ENCODE measurements at places on chromosomes 5 and 9.
A peak's percentile ranks its signal among the peaks of the same experiment; 100 is the strongest.

GRCh38 chr5:59786334-59786805 is 107.2 kb downstream of the PDE4D start:
- DNase-seq: no peak

GRCh38 chr5:170483701-170484458 is 19.9 kb upstream of the KCNIP1 start:
- no peak for DNase-seq

DNA sequence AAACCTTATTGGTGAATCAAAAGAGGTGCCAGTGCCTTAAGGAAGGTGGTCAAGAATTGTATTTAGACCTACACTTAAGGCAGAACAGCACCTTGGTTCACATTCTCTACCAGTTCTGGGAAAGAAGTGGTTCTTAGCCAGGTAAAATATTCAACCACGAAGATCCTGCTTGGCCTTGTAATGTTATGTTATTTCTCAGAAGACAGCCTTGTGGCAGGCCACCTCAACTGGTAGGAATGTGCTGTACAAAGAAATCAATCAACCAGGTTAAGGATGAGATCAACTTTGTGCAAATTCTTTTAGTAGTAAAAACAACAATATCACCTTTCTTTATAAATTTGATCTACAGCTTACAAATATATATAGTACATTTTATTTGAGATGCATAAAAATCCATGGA is 246.8 kb downstream of the ARRDC3 start:
- no peak for DNase-seq

DNA sequence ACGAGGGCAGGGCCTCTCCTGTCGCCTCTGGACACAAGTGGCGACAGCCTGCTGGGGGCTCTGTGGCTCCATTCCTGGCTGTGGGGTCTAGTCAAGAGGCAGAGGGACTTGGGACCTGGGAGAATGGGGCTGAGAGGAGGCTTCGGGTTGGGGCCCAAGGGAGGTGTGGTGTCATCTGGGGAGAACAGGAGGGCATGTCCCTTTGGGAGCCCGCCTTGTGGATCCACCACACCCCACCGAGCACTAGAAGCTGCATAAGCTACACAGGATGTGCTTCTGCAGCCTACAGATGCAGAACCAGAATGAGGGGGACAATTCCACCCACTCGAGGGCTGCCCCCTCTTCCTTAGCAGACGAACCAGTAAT is 3.9 kb upstream of the MAN1B1 start:
- DNase-seq: no peak

DNA sequence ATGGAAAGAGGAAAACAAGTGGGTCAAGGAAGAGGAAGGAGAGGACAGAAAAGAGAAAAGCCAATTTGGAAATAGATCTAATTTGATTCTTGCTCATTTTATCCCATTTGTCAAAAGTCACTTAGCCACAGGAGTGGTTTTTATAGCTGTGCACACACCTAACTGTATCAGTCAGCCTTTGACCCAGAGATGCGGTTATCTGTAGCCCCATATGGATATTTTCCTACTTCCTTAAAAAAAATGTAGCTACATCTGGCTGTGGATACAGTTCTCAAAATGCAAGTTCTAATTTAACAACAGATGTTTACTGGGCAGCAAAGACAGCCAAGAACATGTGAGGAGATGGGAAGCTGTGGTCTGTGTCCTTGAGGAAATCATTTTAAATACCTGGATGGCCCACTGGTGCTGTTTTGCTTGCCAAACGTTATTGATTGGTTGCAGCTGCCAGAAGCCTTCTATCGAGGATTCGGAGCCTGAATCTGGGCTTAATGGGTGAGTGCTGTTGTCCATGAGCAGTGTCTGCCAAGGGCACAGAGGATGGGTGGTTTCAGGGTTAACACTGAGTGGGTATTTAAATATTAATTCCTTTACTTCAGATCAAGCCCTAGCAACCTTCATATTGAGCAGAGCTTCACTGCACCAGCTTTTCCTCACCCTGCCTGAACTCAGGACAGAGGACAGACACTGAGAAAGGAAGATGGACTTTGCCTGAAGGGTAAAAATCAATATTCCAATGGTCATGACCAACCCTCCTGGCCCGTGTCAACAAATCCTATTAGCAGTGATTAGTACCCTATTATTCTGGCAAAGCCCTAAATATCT is 92.2 kb downstream of the APBA1 start:
- DNase-seq: no peak

DNA sequence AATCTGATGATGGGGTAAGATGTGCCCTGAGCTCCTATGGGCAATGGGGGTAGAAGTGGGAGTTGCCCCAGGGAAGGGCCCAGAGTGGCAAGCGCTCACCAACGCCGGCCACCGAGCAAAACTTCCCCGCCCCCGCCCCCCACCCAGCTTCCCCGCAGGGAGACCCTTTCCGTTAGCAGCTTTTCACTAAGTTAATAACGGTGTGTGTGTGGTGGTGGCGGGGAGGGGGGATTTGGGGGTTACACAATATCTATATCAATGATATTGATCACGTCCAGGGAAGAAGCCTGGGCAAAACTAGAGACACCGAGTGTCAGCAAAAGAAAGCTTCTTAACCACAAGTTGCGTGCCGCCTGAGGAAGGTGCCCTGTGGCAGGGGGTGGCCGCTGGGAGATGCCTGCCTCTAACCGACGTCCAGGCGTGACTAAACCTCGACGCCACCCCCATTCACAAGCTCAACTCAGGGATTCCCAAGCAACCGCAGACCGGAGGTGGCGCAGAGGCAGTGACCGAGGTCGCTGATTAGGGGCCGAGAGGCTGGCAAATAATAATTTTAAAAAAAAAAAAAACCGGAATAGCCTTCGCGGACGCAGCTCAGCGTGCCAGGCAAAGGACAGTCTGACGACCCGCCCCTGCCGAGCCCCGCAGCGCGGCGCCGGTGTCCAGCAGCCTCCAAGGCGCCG is 222.6 kb downstream of the MEF2C start:
- no peak for DNase-seq

DNA sequence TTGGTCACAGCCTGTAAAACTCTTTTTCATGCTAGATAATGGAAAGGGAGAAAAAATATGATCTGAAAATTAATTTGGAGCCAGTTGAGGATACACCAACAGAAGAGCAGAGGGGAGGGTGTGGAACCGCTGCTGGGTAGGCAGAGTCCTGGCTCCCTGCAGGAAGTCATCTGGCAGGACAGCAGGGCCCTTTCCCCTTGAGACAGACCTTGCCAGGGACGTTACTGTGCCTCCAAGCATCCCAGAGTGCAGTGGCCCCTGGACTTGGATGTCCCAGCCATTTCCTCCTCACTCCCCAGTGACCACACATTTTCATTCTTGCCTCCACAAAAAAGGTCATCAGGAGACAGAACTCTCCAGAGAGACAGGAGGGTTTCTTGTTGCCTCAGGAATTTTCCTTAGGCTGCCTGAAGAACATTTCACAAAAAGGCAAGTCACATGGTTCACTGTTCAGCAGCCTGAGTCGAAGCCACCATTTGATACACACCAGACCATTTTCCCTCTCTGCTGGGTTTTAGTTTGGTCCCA is 5.9 kb downstream of the TRPM3 start:
- no peak for DNase-seq

DNA sequence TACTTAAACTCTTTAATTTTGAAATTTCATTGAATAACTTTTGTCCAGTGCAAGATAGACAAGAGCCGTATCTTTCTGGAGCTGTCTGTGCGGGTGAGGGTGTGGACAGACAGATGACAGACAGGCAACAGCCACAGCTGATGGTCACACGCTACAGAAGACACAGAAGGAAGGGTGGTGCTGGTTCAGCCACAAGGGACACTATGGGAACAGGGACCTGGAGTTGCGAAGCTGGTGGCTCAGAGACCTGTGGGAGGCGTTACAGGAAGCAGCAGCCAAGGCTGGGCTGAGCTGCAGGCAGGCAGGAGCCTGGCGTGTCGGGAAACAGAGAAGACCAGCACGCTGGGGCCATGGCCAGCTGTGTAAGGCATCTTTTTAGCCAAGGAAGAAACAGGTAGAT is 104.4 kb downstream of the WNK2 start:
- DNase-seq: no peak

DNA sequence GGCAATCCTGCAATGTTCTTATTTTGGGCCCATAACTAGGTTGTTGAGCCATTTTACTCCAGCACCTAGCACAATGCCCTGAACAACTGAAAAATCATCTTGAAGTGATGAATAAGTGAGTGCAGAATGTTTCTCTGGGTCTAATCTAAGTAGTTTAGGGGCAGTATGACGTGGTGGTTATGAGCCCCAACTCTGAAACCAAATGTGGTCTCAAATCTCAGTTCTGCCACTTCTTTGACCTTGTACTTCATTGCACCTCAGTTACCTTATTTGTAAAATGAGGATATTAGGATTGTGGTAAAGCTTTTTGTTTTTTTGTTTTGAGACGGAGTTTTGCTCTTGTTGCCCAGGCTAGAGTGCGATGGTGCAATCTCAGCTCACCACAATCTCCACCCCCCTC is 80.9 kb upstream of the SNX2 start:
- no peak for DNase-seq

- DNase-seq: no peak
These were observed 38.4 kb upstream of the CLPTM1L start for GRCh38 chr5:1383344-1383743.

DNA sequence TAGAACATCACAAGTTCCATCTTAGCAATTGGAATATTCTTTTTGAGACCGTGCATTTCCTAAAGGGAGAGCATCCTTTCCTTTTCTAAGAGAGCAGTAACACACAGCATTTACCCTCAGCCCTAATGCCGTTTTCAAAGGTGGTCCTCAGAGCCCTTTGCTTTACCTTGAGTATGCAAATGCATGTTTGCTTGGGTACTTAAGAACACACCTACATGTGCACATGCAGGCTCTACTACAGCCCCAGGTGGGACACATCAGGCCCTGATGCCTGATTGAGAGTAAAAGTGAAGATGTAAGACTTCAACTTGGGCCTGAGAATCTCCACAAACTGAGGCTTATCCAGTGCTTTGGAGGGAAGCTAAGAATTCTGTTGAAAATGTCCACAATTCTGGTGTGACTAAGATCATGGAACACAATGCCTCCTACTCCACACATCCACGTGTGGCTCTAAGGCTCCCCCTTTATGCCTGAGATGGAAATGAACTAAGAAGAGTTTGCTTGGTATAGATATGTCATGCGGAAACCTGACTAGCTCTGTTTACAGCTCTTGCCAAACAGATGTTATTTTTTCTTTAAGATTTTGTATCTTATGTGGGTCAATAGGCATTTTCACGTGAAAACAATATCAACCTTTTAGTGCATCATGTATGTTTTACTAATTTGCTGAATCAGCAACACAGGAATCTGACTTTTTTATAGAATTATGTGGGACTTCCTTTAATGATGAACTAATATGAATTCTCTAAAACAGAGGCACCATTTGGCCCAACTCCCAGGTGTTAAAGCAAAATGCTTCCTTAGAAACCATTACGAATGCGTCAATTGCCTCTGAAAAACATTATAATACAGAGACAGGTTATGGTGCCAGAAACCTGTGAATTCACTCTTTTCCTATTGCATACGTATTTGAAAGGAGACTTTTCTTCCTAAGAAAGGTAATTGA is 48.9 kb upstream of the SLC2A8 start:
- no peak for DNase-seq

DNA sequence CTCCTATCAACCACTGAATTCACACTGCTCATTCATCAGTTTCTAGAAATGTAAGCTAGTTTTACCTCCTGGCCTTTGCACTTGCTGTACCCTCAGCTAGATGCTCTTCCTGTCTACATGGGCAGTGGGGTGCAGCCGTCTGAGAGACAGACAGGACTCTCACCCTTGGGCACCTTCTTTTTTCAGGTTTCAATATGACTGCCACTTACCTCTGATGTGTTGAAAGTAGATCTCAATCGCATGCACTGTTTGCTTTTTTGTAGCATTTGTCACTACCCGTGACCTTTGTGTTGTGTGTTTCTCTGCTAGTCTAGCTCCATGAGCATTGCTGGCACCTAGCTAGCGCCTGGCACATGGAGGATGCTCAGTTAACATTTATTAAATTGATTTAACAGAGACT is 403.1 kb upstream of the TRPC7 start:
- no peak for DNase-seq

- DNase-seq: no peak
These were observed 37.7 kb upstream of the BARX1 start for GRCh38 chr9:93992830-93993229.

DNA sequence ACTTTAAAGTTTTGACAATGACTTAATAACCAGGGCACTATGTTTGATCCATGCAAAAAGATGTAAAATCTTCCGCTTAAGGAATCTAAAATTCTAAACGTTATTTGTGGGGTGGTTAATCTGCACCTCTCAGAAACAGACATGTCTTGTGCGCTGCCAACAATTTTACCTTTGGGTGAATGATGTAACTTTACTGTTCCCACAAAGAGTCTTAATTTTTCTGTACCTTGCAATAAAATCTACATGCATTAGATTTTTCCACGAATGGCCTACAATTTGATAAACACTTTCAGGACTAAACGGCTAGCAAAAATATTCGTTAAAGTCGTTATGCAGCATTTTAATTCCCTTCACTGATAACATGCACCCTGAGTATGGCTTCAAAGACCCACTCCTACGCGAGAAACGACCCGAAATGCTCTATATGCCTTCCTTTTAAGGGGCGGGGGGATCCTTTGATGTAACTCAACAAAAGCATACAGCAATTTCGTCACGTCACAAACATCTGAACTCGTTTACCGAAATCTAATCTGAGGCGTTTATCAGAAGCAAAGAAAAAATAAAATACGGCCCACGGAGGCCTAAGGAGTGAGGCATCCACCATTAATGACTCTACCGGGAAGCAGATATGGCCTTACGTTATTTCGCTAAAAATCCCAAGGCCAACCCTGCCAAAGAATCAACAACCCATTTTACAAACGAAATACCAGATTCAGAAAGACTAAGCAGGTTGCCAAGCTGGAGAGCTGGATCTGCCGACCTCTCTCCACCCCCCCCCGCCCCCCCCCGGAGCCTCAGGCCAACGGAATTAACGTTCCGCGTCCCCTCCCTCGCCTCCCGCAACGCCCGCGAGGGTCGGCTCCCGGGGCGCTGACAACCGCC is 621 bp downstream of the AK6 start:
- peak; percentile 8 for DNase-seq

DNA sequence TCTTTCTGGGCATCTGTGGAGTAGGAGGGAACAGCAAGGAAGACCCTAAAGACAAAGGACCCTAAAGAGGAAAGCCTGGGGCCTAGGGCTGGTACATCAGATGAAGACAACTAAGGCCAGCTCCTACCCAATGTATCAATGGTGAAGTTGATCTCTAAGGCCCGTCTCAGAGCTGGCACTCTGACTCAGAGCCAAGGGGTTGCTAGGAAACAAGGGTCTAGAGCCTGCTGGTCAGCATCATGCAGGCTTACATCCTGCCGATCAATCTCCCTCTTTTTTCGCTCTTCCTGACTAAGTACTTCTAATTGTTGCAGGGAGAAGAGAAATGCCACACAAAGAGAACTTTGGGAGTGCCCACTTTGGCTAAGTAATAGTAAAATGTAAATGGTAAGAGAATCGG is 26.2 kb downstream of the TRIM32 start:
- DNase-seq: no peak

DNA sequence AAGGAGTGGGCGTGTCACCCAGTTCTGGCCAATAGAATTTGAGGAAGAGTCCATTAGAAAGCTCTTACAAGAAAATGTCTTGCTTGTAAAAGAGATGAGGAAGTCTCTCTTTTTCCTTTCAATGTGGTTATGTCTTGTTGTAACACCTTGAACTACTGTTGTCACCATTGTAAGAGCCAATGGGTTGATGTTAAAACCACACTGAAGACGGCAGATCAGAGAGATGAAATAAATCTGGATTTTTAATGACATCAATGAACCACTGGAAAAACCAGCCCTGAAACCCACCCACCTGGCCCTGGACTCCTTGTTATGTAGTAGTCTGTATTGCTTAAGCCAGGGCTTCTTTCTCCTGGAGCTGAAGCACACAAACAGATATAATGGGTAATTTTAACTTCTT is 83.8 kb upstream of the ERCC6L2 start:
- no peak for DNase-seq
